Naive B cell (primary cell): ENCODE measurements at places on chromosomes 2 and 18.

DNA sequence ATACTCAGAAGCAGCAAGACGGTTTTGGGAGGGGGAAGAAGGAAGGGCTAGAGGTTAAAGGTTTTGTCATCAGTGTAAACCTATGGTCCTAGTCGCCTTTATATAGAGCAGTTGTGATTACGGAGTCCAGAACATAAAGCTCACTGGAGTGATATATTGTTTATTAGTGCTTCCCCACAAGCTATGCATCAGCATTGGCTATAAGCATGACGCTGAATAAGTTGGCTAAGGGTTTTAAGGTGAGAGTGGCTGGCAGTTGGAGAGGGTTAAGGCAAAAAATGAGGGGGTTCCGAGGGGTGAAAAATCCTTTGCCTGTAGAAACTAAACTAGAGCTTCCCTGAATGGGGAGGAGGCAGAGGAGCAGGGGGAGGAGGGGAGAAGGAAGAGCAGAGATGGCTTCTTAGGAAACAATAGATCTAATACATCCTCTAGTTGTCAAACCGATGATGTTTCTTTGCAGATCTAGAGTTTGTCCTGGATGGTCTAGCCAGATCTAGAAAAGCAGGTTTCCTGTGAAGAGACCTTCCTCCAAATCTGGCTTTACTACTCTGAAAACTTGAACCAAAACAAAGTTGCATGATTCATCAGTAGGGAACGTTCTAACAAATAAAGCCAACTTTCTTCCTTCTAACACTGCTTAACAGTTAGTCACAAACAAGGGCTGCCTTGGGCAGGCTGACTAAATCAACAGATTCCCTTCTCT is 2.5 kb downstream of the KLF7 start:
- no peak for DNase-seq

- DNase-seq: no peak
Measured at GRCh38 chr2:121735518-121736074, 1.1 kb downstream of the NIFK start.

DNA sequence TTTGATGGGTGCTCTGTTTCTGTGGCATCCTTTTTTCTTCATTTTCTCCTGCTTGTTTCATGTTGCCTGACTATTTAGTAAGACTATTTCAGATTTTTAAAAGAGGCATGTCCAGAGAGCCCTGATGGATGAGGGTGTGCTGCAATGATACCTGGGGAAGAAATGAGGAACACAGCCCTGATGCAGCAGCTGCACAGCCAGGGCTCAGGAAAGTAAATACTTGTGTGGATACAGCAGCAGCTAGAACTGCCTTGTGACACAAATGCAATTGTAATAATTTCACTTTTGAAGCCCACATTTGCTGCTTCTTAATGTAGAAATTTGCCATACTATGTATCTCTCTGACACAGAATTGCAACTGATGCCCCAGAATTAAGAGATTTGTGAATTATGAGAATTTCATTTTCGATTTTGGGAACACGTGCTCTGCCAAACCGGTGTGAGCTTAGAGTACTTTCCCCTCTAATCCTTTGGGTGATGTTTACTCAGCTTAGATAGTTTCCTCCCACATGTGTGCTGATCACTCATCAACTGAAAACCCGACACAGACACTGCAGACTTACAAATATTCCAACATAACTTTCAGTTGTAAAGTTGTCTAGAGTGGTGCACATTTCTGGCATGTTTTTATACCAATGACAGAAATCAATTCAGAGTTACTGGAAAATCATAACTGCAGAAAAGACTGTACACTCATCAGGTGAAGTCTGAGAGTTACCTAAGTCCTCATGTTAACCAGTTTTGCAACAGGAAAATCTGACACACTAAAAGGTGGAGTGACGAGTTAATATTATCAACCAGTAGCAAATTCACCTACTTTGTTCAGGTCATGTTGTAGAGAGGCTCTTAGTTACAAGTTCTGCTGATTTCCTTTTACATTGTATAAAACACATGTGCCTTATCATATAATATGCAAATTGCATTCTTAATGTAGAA is 383.4 kb downstream of the CBLN2 start:
- no peak for DNase-seq

- peak; percentile 11 for DNase-seq
Measured at GRCh38 chr2:239143858-239144712, 256.7 kb downstream of the HDAC4 start.

DNA sequence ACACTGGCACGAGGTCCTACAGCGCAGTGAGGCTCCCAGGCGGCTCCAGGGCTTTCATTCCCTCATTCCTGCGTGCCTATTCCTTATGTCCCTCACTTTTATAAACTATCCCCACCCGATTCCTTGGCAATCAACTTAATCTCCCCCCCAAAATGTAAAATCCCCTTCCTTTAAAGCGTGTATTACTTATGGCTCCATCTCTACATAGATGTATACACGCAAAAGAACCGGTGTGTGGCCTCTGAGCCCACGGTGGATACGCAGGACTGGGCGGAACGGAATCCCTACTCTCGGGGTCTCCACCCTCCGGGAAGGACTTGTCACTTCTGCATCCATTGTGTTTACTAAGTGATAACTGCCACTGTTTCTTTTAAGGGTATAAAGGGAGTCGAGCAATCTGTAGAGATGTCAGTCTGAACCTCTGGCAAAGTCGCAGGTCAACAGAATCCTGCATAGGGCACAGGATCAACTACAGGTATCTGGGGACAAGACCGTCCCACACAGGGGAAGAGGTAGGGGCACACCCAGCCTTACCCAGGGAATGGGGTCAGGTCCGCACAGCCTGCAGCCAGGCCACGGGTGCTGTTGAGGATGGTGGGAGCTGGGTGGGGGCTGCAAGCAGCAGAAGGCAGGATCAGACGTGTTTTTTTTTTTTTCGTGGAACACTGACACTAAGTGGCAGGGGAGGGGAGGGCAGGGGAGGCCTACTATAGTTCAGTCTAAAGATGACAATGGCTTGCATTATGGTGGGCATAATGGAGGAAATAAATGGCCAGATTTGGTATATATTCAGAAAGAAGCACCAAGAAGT is 42.1 kb downstream of the HDLBP start:
- DNase-seq: no peak

GRCh38 chr18:22318745-22319407 is 98.8 kb downstream of the CTAGE1 start:
- DNase-seq: no peak

- no peak for DNase-seq
Measured at GRCh38 chr18:22152093-22152492, 17.3 kb upstream of the GATA6 start.

DNA sequence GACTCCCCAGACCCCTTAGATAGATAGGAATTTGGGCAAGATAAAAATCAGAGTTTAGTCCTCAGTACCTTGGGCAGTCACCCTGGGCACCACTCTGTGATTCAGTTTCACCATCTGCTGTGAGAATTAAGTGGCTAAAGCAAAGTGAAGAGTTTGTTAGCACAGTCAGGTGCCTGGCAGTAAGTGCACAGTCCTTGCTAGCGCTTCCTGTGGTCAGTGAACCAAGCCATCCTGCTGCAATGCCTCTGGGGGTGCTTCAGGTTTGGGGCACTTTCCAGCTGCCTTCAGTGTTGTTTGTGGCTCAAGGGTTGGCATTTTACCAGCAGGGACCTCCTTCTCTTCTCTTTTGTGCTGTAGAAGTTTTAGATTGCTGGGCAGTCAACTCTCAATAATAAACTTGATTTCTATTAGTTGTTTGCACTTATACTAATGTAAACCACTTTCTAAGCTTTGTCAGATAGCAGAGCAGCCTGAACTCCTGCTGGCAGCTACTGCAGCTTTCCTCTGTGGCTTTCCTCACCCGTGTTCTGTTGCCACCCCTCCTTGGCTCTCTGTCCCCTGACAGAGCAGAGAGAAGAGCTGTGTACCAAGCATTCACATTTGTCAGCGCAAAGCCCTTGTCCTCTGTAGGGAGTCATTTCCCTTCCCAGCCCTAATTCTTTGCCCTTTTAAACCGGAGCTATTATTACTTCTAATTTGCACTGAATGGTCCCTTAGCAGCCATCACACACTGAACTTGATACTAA is 48.4 kb upstream of the RMP24 start:
- no peak for DNase-seq

DNA sequence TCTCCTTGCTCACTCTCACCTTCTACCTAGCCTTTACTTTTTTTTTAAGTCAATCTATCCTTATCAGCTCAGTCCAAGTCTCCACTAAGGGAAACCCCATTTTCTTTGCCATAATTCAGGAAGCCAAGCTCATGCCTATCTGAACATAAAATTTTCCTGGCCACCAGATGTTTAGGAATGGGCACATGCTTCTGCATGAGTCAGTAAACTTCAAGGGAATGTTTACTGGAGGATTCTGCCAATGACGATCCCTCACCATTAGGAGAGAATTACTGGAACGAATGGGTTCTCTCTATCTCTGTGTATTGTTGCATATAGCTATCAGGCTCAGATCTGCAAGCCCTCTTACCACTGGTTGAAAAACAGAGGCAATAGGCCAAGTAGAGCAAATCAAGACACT is 731.7 kb upstream of the ZNF804A start:
- no peak for DNase-seq

GRCh38 chr2:74391209-74391579 is 11.1 kb upstream of the DCTN1 start:
- DNase-seq: no peak

GRCh38 chr2:9439536-9439935 is 16.1 kb downstream of the CPSF3 start:
- DNase-seq: no peak

DNA sequence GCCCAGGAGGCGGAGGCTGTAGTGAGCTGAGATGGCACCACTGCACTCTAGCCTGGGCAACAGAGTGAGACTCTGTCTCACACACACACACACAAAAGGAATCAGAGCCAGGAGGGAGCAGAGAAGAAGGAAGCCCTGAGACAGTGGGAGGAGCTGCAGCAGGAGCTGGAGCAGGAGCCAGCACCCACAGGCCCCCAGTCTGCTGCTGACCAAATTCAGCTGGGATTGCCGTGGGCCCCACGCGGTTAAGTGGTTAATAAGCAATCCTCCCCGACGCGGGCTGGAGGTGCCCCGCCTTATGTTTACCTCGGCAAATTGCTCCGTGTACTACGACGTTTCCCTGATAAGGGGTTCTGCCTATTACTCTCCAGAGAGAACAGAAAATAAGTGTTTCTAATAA is 265.3 kb downstream of the TWIST2 start:
- DNase-seq: no peak

DNA sequence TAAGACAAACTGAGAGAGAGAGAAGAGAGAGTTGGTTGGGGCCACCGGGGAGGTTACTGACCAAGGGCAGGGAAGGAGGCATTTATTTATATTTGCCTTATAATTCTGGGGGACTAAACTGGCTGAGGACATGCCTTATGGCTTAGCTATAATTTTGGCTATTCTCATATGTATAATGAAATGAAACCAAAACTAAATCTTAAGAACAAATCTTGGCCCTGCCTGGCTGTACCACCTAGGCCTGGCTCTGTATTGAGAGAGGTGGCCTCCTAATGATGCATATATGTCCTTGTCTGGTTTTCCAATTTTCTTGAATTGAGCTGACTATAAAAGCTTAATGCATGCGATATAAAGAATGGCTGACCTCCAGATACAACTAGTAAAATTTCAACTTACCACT is 3.5 kb upstream of the PPP1CB start:
- no peak for DNase-seq

DNA sequence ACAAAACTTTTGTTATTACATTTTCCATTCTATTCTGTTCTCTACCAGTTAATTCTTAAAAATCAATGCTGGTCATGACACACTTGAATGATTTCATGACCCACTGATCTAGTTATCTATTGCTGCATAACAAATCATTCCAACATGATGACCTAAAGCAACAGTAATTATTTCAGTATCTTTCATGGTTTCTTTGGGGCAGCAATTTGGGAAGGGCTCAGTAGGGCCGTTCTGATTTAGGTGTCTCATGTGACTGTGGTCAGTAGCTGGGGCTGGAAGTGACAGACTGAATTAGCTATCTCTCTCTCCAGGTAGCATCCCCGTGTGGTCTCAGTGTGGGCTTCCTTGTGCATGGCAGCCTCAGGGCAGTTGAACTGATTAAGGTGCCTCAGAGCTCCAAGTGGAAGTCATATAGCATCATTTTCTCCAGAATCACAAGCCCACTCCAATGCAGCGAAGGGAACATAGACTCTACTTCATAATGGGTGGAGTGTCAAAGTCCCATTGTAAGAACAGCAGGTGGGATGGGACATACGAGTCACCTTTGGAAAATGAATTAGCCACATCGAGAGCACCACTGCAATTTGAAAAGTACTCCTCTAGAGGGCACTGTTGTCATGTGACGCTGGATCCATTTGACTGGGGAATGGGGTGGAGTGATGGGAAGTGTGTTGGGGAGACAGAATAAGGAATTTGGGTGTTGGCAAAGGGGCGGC is 39.1 kb upstream of the FAM136A start:
- peak; percentile 21 for DNase-seq

DNA sequence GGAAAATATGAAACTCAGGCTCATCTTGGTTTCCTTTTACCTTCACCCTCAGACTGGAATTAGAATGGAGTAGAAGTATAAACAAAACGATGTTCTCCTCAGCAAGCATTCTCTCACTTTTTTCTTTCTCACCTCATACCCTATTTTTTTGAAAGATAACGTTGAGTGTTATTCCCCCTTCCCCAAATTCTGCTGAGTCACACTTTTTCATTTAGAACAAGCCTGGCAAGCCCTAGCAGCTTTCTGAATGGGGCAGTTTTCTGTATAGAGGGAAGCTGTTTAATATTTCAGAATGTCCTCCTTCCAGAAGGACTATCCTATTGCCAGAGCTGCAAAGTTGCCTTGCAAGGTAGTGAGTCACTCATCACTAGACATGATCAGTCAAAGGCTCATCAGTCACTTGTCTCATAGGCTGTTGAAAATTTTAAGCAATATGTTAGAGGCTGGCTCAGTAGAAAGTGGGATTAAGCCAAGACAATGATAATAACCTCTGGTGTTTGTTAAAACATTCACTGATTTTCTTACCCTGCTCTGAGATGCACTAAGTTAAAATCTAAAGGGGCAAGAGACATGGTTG is 416.1 kb downstream of the RNF144A start:
- DNase-seq: no peak

DNA sequence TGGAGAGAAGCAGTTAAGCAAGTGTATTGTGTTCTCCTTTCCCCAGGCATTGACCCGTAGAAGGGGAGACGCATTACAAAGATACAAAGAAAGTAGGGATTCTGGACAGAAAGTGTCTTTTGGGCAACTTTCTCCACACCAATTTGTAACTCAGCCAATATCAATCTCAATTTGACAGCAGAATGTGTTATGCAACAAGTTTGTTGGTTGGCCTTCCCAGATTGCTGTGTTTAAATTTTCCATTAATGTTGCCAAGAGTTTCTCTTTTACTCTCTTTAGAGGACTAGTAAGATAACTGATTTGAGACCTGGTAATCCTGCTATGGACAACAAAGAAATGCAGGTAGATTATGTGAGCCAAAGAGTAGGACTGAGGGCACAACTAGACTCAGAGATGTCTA is 279.6 kb downstream of the ZNF804A start:
- no peak for DNase-seq

DNA sequence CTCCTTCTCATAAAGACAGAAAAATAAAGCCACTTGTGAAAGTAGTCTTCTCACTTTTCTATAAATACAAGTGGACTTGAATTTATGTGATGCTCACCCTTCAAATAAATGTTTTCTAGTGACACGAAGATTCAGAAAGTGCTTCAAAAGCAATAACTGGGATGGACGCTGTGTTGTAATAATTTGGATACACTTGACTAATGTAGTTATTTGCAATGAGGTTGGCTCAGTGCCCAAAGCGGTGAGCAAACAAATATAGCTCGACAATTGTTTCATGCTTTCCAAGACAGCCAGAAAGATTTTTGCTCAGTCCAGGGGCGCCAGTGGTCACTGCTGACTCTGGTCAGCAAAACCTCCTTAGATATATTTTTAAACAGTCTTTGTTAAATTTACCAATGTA is 278.6 kb upstream of the KLHL14 start:
- DNase-seq: no peak

GRCh38 chr2:2825062-2825461 is 494.0 kb upstream of the MYT1L start:
- DNase-seq: no peak
